SHP77 treated with DMSO at 0.1 percent for 48 hours (cell line): ENCODE measurements at places on chromosomes 7 and 10.
A peak's percentile ranks its signal among the peaks of the same experiment; 100 is the strongest.

DNA sequence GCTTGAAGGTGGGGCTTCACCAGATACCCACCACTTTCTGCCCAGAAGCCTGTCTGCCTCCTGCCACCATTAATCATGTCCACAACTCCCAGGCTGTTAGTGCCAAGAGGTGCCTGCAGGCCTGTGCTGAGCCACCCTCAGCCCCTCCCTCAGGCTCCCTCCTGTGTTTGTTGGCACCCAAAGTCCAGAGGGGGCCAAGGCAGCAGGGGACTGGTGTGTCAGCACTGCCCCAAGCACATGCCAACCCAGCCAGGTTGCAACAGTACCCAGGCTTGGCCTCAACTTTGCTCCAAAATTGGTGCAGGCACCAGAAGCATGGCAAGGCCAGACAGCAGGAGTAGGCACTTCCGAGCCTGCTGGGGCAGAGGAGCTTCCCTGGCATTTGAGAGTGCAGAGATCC is 111.3 kb downstream of the HPSE2 start:
- no peak for DNase-seq

GRCh38 chr7:41975849-41976248 is 261.2 kb downstream of the GLI3 start:
- DNase-seq = no peak

DNA sequence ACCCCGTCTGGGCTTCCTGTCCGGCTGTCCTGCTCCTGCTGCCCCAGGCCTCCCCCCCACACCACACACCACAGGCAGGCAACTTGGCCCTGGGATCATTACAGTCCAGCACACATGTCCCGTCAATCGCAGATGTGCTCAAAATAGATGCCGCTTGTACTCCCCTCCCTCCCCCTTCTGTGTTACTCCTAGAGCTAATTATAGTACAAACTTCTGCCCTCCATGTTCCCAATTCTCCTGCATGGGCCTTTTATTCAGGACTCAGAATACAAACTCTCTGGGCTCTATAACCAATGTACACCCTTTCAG is at the start of gene SYNPO2L:
TSS of gene SYNPO2L (minus strand) at position 40 of the 309 bp plus-strand sequence. CDS start 107 bp downstream, outside the sequence.
- DNase-seq = no peak

DNA sequence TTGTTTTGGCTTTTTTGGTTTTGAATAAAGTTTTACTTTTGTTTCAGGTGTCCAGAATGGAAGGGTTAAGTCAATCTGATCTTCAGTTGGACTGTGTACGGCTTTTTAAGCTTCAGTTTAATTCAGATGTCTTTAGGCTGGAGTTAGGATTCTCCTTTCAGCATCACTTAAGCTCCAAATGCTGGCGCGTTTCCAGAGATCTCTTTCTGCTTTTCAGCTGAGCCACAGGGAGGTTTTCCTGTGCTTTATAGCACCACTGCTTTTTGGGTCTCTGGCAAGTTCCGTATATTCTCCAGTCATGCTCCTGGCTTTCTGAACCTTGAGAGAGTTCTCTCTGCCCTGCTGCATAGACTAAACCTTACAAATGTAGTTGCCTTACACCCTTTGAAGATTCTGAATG is 60.0 kb downstream of the VTI1A start:
- DNase-seq = no peak

DNA sequence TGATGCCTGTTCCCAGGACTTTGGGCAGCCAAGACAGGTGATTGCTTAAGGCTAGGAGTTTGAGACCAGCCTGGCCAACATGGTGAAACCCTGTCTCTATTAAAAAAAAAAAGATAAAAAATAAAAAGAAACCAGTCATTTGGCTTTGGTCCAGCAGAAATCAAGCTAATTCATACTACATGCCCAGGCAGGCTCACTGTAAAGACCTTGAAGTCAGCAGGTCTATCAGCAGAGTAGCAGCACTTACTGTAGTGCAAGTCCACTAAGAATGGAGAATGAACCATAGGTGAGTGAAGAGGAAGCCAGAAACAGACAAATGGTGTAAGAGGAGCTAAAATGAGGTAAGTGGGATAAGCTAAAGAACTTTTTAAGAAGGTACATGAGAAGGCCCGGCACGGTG is 24.7 kb downstream of the PSPH start:
- no peak for DNase-seq

DNA sequence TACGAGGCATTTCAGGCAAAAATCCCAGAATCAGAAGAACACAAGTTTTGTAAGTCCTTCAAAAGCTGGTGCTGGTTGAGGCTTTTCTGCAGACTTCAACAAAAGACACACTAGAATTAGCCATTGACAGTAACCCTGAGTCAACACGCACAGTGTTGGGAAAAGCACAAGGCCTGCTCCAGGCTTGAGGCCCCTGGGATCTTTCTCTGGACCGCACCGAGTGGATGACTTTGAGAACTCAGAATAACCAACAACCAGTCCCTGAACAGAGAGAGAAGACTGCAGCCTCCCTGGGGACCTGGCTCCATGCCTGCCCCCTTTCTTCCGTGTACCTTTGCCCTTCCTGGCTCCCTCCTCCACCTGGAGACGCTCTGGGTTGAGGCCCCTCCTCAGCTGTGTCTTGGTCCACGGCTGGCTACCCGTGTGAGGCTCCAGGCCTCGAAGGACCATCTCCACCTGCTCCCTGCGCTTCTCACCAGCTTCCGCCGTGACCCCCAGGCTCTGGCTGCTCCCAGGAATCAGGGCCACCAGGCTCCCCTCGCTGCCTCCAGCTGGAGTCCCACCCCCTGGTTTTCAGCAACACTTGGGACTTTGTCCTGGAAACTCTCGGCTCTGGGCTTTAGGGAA is 28.4 kb downstream of the DIP2C start:
- DNase-seq = no peak

DNA sequence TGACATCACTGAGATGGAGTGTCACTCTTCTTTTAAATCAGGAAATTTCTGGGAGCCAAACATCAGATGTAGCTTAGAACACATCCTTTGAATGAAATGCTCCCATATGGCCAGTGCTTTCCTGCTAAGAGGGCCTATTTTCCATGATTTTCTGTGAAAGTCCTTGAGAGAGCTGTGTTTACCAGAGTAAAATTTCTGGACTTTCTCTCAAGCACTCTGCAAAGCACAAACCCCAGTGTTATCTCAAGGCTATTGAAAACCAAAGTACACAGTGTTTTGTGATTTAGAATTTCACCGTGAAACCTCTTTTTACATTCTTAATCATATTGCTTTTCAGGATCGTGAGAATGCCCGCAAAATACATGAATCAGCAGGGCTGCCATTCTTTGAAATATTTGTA is 54.0 kb downstream of the PAPSS2 start:
- DNase-seq = no peak

GRCh38 chr7:12431886-12432556 is 28.4 kb upstream of the VWDE start:
- DNase-seq = peak; percentile 78

DNA sequence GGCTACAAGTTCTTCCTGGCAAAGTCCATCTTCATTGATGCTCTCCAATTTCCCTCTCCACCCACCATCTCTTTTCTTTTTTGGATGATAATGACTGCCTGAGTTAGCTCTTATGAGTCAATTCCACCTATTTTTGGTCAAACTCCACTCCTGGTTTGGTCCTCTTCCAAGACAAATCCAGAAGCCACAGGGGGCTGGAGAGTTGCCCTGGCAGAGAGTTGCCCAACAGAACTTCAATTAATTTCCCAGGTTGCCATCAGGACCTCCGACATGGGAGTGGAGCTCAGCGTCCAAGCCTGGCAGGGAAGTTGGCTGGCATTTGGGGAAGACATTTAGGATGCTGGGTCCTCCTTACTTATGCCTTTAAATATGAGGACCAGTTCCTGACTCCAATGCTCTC is 29.2 kb upstream of the KCNMA1 start:
- no peak for DNase-seq

DNA sequence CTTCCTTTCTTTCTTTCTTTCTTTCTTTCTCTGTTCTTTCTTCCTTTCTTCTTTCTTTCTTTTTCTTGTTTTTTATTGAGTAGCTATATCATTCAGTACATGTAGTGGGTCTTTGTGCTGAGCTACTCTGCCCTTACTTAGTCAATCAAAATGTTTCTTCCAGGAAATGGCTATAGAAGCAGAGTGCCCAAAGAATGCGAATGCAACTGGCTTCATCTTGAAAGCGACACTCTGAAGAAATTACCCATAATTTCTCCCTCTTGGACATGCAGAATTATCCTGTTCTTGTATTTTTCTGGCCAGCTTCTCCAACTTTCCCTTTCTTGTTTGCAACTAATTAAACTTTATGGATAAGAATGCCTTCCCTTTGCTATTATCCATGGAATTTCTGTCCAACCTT is 441.5 kb downstream of the MAGI2 start:
- no peak for DNase-seq

- DNase-seq = no peak
Observed at GRCh38 chr7:75579899-75580298, 87.8 kb downstream of the SPDYE5 start.

DNA sequence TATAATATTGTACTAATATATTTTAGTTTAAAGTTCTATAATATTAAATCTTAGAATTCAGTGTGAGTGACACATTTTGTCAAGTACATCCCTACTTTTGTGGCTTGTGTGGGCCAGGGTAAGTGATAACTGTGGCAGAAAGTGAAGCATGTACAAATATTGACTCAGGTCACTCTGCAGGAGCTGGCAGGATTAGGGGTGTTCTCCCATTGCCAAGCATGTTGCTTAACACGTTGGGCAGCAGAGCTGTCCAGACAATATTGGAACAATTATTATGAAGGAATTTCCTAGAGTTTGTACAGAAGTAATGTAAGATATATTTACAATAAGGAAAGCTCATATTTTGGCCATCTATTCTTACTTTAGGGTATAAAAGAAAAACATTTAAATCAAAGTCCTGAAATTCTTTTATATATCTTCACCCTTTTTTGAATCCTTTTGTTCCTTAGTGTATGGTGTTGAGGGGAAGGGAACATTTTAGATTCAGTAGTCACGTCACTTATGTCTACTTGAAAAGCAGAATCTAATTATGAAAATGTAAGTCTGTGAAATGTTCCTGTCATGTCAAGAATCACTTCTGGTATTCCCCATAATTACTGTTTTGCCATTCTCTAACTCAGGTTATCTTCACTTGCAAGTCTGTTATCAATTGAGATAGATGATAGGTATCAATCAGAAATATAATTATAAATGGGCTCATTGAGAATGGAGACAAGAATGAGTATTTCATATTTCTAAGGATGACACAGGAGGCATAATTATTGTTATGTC is 4.0 kb downstream of the HDAC9 start:
- DNase-seq = peak; percentile 54
